Fibroblast of pulmonary artery (primary cell): ENCODE measurements at places on chromosomes 12 and 14.

- DNase-seq: no peak
Observed at GRCh38 chr14:100612986-100613385, 25.8 kb upstream of the BEGAIN start.

- DNase-seq: no peak
Observed at GRCh38 chr12:67520606-67521005, 127.9 kb upstream of the DYRK2 start.

GRCh38 chr12:79707830-79708229 is 17.1 kb upstream of the PAWR start:
- DNase-seq: no peak

DNA sequence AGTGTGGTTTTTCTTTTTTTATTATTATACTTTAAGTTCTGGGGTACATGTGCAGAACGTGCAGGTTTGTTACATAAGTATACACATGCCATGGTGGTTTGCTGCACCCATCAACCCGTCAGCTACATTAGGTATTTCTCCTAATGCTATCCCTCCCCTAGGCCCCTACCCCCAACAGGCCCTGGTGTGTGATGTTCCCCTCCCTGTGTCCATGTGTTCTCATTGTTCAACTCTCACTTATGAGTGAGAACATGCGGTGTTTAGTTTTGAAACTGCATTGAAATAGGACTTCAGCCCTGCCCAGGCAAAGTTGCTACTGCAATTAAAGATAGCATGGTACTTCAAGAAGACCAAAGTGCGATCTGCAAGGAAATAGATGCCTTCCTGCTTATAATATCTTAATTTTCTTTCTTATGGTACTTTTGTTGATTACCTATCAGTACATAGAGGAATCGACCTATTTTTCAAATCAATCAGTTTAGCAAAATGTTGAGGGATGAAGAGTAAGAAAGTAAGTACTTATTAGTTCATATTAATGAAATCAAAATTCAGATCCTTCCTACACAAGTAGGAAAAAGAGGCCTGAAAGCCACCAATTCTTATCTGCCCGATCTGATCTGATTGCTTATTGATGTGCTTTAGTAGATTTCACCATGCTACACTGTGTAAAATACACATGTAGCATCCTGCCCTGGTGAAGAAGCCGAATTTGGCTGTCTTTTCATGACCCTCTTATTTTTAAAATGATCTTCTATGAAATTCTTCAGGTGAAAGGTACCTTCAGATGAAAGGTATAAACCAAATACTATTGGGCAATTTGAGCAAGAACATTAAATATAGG is 1.6 kb downstream of the LTA4H start:
- no peak for DNase-seq

DNA sequence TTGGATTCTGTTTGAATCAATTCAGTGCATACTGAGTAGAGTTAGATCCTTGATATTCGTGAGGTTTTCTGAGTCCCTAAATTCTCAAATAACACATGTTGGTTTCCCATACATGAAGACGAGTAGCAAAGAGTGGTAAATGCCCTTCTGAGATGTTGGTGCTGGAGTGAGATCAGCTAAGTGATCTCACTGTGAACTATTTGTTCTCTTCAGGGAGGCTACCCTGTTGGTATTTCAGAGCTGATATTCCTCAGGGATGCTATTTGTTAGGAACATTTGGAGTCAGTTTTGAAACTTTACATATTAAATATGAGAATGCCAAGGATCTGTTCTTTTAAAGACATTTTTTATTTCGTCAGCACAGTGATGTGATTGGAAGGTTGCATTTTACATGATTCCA is 54.7 kb downstream of the SUSD6 start:
- peak; percentile 28 for DNase-seq

- DNase-seq: no peak
Observed at GRCh38 chr12:131636940-131637750, 73.7 kb upstream of the SFSWAP start.

DNA sequence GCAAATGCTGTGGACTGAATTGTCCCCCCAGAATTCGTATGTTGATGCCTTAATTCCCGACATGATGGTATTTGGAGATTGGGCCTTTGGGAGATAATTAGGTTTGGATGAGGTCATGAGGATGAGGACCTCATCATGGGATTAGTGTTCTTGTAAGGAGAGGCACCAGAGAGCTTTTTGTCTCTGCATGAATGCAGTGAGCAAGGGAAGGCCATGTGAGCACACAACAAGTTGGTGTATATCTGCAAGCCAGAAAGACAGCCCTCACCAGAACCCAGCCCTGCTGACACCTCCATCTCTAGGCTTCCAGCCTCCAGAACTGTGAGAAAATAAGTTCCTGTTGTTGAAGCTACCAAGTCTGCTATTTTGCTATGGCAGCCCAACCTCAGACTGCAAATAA is 51.9 kb upstream of the SMCO2 start:
- no peak for DNase-seq

DNA sequence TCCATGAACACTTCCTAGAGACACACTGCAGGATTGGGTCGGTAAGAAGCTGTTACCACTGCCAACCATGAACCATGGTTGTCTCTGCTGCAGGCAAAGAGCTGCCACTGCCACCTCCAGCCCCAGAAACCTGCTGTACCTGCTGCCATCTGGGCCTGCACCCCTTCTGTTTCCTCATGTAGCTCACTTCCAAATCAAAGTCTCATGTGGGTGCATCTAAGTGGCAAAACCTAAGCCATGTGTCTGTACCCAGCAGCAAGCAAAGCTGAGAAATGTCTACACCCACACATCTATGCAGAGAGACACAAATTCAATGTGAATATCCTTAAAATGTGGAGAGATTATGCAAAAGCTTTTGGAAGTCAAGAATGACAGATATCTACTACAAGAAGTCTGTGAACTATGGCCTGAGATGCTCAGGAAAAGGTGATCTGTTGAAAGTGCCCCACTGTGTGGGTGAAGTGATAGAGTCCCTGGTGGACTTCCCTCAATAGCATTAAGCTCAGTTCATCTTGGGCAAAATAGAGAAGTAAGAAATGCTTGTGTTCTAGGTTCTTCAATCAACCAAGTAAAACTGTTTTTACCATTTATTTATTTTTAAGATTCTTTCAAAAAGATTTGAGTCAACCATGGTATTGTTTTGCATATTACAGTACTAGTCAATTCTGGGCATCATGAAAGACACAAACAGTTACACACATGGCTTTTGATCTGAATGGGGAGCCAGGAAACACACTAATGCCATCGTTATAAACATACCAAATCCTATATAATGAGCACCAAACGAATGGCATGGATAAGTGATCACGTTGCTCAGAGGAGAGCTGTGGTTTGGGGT is 64.4 kb downstream of the FOS start:
- DNase-seq: no peak

- no peak for DNase-seq
Observed at GRCh38 chr12:117092886-117093285, 6.3 kb downstream of the TESC start.

GRCh38 chr14:60616461-60616959 is 32.8 kb downstream of the SIX1 start:
- DNase-seq: no peak

DNA sequence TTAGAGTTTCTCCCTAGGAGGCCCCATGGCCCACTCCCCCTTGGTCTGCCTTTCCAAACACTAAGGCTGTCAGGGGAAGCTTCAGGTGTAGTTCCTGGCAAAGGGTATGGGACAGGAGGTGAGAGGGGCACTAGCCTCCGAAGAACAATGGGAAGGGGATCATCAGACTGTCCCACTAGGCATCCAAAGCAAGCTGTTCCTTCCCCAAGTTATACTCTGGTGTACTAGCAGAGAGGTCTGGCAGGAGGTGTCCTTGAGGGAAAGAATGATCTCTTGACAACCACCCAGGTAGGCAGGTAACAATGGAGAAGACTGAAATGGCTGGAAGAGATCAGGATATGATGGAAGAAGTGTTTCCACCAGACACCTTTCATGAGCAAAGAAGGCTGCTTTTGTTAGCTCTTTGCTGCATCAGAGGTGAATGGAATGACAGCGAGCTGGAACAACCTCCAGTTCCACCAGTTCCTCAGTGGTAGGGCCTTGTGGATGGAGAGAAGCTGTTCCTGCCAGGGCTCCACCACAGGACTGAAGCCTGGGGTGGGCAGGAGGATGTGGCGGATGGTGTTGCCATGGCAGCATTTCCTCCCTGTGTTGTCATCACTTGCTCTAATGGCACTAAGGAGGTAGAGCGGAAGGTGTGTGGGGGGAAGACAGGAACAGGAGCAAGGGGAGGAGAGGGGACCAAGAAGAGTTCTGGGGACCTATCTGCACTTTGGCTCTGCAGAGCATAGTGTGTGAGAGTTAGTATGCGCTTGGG is 2.3 kb upstream of the AGAP2 start:
- no peak for DNase-seq

DNA sequence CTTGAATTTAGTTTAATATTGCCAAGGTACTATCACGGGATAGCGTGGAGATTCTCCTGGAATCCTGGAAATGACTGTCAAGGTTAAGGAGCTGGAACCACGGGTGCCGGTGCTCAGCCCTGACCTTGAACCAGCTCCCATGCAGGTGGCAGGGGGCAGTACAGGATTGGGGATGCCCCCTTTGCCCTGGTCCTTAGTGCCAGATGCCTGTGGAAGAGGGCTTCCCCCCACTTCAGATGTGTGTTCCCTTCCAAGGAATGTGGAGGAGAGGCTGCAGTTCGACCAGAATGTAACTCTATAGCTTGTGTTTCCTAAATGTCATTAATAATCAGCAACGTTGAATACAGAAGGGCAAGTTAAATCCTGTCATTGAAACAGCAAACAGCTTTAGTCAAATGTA is 258.9 kb downstream of the VRK1 start:
- DNase-seq: no peak

DNA sequence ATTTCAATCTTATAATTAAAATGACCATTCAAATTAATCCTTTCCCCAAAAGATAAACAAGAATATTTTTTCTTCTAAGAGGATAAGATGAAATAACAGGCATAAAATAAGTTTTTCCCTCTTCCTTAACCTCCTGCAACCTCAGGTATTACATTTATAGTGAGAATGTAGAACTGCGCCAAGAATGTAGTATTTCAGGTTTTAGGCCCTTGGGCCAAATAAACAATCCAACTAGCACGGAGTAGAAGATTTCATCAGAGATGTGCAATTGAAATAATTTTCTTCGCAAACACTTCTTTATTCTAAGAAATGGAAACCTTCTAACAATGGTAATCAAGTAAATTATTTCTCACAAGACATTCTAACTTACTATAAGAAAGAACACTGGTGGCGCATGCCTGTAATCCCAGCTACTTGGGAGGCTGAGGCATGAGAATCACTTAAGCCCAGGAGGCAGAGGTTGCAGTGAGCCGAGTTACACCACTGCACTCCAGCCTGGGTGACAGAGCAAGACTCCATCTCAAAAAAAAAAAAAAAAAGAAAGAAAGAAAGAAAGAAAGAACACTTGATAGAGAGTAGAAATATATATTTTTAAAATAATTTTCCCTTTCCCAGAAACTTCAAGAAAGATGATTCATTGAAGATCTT is 100.8 kb downstream of the TAOK3 start:
- DNase-seq: no peak
